ENCODE measurements at places on chromosomes 2 and 18.
A peak's percentile ranks its signal among the peaks of the same experiment; 100 is the strongest.

DNA sequence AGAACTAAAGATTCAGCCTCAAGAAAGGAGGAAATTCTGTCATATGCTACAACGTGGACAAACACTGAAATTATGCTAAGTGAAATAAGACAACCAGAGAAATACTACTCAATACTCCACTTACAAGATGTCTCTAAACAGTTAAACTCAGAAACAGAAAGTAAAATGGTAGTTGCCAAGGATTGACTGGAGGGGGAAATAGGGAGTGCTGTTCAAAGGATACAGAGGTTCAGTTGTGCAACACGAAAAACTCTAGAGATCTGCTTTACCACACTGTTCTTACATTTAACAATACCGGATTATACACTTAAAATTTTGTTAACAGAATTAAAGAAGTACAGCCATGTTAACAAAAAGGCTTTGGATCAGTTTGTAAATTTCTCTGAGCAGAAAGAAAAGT lies 39.8 kb upstream of the C2orf15 start:
- no peak for DNase-seq

DNA sequence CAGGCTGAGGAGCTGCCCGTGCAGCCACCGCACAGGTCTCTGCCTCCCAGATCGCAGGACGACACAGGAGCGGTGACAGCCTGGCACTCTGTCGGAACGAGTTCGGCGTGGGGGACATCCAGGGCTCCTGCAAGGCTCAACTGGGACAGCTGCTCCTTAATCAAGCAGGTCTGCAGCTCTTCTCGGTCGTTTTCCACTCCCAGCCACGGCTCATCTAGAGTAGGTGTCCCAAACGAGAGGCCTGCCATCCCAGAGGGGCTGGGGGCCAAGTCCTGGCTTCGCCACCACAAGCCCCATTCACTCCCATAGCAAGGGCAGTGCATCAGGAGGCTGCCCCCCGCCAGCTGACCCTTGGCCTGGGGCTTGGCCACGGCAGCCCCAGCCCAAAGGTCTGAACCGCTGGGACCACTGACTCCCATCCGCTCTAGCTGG lies 22.5 kb downstream of the PASK start:
- DNase-seq, result no peak

DNA sequence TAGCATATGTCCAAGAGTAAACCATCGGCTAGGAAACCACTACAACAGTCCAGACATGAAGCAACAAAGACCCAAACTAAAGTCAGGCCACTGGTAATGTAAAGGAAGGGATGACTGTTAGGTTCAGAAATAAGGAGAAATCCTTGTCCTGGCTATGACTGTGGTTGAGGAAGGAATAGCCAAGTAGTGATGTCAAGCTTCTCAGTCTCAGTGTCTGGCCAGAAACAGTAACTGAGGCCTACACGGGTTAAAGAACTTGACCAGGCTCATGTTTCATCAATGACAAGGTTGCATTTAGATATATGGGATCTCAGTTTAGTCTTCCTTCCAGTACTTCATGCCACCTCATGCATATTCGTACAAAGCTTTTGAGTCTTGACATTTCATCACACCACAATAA lies 162.0 kb downstream of the ETAA1 start:
- DNase-seq, result no peak

GRCh38 chr2:19120941-19121750 lies 237.3 kb downstream of the OSR1 start:
- DNase-seq, result no peak

DNA sequence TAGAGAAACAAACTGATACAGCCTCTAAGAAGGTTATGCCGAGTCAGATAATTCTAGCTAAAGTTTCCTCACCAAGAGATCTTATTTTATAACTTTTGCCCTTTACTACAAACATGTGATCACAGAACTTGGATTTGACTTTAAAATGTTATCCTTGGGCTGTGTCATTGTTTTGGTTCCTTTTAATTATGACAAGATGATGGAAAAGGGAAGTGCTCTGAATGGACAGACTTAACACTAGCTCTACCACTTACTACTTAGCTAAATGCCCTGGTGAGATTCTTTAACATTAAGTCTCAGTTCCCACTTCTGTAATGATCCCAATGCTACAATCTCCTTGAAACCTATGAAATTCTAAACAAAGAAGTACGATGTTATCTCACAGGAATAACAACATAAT lies 69.9 kb downstream of the RTTN start:
- no peak for DNase-seq

DNA sequence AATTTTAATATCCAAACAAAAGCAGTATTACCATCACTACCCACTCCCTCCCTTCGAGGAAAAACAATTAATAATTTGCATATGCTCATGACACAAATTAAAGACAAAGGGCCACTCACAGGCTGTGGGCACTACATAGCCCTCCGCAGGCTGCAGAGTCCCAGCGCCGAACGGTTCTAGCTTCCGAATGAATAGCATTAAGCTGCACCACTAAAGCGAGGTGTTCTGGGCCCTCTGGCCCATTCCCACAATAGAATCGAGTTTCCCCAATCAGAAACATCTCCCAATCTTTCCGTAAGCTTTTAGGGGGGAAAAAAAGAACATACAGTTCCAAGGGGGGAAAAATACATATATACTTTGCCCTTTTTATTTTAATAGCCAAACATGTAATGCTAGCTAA lies 14.5 kb upstream of the SIX3 start:
- no peak for DNase-seq

- DNase-seq, result no peak
Measured at GRCh38 chr2:65349863-65350262, 82.5 kb downstream of the SPRED2 start.

DNA sequence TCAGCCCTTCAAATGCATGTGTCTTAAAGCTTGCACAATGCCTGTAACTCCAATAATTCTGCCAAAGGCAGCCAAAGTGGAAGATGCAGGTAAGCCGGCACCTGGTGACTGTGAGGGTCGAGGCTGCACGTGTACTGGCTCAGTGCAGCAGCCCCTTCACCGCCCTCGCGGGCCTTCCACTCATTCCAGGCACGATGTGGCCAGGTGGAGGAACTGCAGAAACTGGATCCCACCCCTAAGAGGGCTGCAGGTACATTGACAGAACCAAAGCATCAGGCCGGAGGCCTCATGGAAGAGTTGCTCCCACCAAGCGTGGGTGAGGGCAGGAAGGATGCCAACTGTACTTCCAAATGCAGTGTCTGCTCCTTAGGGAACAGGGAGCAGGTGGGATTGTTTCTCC lies 253.4 kb downstream of the HDAC4 start:
- no peak for DNase-seq

GRCh38 chr2:207531032-207531952 lies 1.5 kb downstream of the CREB1 start:
- DNase-seq, result peak; percentile 17

All from CD4-positive, alpha-beta T cell treated with Interleukin-15 for 4 hours (primary cell).